Stimulated activated CD4-positive, alpha-beta T cell treated with anti-CD3 and anti-CD28 coated beads, TNF-alpha, amount 100 ng/mL, for 24 hours (primary cell): ENCODE measurements at places on chromosomes 4 and X.
A peak's percentile ranks its signal among the peaks of the same experiment; 100 is the strongest.

DNA sequence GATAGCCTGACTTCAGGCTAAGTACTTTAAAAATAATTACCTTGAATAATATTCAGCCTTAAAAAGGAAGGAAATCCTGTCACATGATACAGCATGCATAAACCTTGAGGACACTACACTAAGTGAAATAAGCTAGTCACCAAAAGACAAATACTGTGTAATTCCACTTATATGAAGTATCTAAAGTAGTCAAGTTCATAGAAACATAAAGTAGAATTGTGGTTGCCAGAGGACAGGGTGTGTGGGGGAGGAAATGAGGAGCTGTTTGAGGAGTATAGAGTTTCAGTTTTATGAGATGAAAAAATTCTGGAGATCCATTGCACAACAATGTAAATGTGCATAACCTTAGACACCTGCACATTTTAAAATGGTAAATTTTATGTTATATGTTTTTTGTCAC, 5.6 kb upstream of the STPG2 start:
- no peak for DNase-seq

DNA sequence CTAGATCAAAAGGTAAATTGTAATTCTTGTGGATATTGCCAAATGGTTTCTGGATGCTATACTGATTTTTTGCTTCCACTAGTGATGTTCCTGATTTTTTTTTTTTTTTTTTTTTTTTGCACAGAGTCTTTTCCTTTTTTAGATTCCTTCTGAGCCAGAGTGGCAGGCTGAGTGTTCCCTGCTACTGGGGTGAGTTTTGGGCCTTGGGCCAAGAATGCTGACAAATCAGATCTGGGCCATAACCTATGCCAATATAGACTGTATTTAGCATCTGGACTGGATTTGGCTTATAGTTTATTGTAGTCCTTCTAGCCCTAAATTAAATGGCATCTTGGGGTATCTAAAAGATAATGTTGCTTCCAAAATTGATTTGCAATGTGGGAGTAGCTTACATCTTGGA, 52.8 kb downstream of the REPS2 start:
- DNase-seq = no peak

GRCh38 chr4:26362745-26363439, 42.1 kb downstream of the RBPJ start:
- no peak for DNase-seq

- DNase-seq = no peak
Observed at GRCh38 chrX:18160369-18160768, 60.3 kb downstream of the BEND2 start.

DNA sequence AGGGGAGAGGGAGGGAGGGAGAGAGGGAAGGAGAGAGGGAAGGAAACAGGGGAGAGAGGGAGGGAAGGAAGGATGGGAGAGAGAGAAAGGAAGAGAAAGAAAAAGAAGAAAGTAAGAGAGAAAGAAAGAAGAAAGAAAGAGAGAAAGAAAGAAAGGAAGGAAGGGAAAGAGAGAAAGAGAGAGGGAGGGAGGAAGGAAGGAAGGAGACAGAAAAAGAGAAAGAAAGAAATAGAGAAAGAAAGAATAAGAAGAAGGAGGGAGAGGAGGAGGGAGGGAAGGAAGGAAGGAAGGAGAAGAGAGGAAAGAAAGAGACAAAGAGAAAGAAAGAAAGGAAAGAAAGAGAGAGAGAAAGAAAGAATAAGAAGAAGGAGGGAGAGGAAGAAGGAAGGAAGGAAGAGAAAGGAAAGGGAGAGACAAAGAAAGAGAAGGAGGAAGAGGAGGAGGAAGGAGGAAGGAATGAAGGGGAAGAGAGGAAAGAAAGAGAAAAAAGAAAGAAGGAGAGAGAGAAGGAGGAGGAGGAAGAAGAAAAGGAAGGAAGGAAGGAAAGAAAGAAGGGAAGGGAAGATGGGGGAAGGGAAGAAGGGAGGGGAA, 189.6 kb downstream of the PARM1 start:
- no peak for DNase-seq

DNA sequence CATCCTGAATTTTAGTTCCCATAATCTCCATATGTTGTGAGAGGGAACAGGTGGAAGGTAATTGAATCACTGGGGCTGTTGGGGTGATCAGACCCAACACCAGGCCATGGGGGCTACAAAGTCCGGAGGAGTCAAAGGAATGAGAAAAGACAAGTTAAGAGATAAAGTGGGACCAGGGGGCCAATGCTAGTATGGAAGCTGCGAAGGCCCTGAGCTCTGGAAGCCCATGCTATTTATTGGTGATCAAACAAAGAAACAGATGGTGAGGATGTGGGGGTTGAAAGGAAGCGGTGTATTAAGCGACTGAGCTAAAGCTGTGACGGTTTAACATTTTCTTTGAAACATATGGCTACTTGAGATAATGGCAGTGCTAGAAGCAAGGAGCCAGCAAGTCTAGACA, 132.8 kb downstream of the PDGFC start:
- DNase-seq = no peak

- no peak for DNase-seq
Observed at GRCh38 chr4:161256172-161256571, 907.6 kb downstream of the FSTL5 start.

DNA sequence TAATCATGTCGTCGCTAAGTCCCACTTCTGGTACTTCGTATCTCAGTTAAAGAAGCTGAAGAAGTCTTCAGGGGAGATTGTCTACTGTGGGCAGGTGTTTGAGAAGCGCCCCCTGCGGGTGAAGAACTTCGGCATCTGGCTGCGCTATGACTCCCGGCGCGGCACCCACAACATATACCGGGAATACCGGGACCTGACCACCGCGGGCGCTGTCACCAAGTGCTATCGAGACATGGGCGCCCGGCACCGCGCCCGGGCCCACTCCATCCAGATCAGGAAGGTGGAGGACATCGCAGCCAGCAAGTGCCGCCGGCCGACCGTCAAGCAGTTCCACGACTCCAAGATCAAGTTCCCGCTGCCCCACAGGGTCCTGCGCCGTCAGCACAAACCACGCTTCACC, 11.3 kb downstream of the PNCK start:
- DNase-seq = peak; percentile 36

DNA sequence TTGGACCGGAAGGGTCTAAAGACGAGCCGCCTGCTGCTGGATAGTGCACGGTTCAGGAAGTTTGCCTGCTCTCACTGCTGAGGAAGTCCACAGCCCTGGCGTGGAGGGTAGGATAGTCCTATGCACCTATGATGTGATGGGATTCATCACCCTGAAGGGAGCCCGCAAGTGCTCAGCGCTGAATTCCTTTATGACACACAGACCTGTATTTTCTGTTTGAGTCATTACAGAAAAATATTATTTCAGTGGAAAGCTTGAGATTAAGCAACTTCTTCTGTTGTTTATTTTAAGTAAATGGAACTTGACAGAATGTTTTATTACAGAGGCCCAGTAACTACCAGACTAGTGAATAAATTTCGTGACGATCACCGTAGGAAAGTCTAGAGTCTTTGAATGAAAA, 123.2 kb downstream of the TRIML1 start:
- DNase-seq = no peak
